T47D (cell line): ENCODE measurements at places on chromosomes 1 and 21.
A peak's percentile ranks its signal among the peaks of the same experiment; 100 is the strongest.

DNA sequence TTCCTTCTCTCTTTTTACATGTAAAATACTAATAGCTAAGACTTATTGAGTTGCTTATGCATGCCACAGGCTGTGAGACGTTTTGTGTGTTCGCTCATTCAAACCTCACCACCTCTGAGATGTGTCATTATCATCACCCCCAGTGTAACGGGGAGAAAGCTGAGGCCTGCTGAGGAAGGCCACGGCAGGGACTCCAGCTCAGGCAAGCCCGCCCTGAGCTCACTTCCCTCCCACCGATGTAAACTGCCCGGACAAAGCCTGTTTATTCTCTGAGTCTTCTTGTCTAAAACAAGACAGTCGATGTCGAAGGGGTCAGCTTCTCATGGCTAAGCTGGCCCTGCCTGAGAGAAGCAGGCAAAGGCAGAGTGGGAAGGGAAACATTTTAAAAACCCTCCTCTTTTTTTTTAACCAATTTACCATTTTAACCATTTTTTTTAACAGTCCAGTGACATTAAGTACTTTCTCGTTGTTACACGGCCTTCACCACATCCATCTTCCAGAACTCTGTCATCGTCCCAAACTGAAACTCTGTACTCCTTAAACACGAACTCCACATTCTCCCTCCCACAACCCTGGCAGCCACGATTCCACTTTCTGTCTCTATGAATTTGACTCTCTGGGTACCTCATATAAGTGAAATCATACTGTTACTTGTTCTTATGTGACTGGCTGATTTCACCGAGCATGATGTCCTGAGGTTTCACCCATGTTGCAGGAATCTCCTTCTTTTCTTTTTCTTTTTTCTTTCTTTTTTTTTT, 204.8 kb upstream of the GALNT2 start:
- no peak for DNase-seq

- no peak for DNase-seq
Measured at GRCh38 chr1:209837671-209838070, 9.9 kb downstream of the UTP25 start.

DNA sequence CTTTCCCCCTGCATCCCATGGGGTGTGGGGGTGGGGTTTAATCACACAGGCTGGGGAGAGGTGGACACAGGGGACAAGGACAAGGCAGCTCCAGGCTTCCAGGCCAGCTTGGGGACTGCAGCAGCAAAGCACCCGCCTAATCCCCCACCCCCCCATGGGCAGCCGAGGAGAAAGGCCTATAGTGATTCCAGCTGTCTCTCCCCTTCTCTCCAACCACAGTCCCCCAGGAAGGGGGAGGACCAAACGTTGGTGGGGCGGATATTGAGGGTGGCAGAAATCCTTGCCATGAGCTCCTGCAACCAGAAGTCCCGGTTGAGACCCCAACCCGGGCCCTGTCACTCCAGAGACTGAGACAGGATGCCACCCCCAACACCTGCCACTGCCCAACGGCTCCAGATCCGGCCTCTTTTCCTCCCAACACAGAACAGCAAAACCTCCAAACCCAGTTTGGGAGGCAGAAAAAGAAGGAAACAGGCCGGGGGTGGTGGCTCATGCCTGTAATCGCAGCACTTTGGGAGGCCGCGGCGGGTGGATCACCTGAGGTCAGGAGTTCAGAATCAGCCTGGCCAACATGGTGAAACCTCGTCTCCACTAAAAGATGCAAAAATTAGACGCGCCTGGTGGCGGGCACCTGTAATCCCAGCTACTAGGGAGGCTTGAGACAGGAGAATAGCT, 1.7 kb downstream of the EPHA2 start:
- no peak for DNase-seq

DNA sequence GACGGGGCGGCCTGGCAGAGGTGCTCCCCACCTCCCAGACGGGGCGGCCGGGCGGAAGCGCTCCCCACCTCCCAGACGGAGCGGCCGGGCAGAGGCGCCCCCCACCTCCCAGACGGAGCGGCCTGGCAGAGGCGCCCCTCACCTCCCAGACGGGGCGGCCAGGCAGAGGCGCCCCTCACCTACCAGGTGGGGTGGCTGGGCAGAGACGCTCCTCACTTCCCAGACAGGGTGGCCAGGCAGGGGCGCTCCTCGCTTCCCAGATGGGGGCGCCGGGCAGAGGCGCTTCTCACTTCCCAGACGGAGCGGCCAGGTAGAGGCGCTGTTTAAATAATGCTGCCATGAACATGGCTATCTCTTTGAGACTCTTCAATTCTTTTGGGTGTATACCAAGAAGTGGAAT, 43.7 kb upstream of the ATP6V1G3 start:
- DNase-seq, result no peak

DNA sequence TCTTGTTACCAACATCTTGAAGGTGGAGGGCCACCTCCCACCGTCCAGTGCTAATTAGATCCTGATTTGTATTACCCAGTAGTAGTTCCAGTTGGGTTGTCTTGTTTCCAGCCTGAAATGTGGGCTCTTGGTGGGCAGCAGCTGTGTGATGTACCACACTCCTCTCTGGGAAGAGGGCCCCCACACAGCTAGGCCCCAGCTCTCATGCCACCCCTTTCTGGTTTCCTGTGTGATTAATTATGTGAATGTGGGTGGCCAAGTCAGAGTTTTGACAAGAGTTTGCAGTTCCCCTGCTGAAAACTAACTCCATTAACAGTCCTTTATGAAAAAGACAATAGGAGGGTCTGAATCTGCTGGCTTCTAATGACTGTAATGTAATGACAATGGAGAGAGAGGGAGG, 3.8 kb downstream of the HMGB4 start:
- no peak for DNase-seq

DNA sequence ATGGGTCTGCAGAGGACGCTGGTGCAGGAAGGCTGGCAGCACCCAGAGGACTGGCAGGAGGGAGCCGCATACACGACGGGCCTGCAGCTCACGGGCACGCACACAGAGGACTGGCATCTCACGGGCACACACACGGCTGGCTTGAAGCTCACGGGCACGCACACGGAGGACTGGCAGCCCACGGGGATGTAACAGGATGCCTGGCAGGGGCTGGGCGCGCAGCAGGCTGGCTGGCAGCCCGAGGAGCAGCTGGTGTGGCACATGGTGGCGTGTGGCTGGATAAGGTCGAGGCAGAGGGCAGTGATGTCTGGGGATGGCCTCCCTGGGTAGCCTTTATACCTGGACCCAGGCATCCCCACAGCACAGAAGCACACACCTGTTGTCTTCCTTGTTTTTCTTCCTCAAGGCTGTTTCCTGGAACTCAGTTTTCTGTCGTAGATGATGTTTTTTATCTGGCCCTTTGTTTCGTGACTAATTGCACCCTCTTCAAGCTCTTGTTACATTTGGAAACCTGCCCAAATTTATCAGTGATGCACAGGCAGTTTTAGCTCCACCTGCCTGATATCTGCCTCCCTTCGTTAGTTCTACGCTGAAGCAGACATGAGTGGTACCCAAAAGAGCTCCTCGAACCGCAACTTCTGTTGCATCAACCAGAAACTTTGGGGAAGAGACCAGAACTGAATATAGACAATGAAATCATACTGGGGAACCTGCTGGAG, at the start of gene KRTAP12-1:
KRTAP12-1 (minus strand) TSS at position 303 of the 719 bp plus-strand sequence; CDS start at position 263, 40 bp downstream.
- no peak for DNase-seq

DNA sequence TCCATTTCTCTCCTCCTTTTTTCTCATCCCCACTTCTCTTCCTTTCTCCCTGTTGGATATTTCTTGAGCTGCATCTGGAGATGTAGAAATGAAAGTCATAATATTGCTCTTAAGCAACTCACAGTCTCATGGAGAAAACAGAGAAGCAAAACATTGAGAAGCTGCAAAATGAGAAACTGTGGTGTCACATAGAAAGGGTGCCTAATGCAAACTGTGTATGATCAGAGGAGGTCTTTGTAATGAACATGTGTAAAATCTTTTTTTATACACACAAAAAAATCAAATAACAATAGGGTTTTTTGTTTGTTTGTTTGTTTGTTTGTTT, 11.8 kb upstream of the SLAMF7 start:
- DNase-seq, result no peak

GRCh38 chr1:182129398-182129797, 67.9 kb upstream of the ZNF648 start:
- no peak for DNase-seq

DNA sequence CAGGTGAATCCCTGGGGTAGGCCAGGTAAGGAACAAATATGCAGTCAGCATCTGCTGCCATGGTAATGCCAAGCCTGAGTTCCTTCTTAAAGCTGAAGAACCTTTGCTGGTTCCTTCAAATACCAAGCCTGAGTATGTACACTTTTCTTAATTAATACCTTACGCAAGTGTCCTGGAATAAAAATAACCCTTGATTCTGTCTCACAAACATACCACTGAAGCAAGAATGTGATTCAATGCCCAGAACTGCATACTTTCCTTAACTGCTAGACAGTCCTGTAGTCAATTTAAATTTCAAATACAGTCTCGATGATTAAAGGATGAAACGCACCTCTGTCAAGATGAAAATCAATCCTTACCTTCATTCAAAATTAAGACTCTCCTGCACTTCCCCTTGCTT, 634.0 kb upstream of the CHRM3 start:
- no peak for DNase-seq

- no peak for DNase-seq
Measured at GRCh38 chr1:223312705-223313414, 51.1 kb downstream of the SUSD4 start.

- no peak for DNase-seq
Measured at GRCh38 chr1:208544794-208545193, 300.6 kb upstream of the PLXNA2 start.

- peak; percentile 52 for DNase-seq
Measured at GRCh38 chr1:236147521-236148469, 5.5 kb downstream of the GPR137B start.

DNA sequence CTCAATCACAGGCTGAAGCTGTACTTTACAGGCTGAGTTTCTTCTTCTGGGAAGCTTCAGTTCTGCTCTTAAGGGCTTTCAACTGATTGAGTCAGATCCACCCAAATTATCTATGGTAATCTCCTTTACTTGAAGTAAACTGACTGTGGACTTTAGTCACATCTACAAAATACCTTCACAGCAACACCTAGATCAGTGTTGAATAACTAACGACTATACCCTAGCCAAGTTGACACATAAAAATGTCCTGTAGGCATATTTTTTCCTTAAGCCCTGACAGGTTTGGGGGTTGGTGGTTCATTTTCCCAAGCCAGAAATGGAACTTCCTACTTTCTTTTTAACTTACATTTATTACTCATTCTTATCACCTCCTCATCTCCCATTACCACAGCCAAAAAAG, 42.9 kb upstream of the PRKACB start:
- DNase-seq, result no peak

- peak; percentile 8 for DNase-seq
Measured at GRCh38 chr1:54081306-54082270, 28.2 kb downstream of the TCEANC2 start.

DNA sequence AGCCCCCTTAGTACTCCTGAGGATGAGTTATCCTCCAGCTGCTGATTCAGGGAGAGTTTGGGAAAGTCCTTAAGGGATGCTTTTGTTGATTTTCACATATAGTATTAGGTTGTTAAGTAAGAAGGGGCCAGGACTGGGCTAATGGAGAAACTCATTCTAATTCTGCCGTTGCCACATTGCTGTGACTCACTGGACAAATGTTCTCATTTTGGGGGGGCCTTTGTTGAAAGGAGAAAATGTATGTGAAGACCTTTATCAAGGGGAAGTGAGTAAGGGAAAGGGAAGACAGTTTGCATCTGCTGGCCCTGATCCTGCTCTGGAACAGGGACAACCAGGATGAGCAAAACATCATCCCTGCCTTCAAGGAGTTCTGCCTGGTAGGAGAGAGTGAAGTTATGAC, 123.2 kb upstream of the FGGY start:
- DNase-seq, result no peak

DNA sequence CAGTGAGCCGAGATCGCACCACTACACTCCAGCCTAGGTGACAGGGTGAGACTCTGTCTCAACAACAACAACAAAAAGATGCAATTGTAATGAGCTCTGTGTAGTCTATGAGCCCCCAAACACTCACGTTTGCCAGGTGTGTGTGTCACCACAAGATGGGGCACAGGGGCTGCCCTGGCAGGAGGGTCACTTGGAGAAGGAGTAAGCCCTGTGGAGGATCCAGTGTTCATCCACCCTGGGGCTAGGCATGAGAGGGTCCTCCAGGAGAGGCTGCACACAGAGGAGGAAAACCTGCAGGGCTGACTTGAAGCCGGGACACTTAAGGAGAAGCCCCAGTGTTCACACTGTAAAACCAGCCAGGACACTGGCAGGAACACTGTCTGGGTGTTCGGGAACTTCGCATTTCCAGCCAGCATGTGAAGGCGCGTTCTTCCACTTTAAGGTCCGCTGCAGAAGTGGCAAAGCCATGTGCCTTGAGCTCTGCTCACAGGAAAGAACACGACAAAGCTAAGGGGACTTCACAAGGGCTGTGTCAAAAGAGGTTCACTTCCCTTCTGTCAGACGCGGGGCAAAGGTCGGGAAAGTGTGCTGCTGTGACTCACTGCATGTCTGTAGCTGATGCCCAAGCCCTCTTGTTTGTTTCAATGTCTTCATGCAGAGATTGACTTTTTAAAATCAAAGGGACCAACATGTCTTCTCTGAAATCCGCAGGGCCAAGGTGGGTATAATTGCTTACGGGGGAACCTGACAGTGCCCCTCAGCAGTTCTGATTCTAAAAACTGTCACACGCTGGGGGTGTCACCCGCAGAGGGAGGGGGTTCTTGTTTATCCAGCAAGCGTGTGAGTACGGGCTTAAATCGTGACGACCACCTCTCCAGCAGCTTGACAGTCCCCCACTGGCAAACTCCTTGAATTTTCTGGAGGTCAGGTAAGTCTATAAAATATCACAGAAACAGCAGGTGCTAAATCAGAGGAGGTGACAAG, 102.8 kb downstream of the RIPK4 start:
- peak; percentile 43 for DNase-seq

DNA sequence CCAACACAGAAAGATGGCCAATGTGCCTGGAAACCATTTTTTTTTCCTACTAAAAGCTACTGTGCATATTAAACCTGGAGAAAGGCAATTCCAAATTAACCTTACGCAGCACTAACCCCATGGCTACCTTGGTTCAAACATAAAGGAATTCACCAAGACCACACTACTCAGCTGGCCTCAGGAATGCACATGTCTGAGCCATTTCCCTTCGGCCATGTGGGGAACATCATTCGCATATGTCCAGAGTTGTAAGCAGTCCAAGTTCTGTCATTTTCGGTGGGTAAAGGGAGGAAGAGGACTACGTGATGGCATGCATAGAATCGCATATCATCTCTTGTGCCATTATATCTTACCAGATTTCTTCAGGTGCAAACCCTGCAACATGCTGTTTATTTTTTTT, 175.4 kb downstream of the NTMT2 start:
- no peak for DNase-seq

- DNase-seq, result no peak
Measured at GRCh38 chr1:44499306-44499705, 94.3 kb downstream of the RNF220 start.

- no peak for DNase-seq
Measured at GRCh38 chr21:33892853-33893252, 22.8 kb downstream of the ATP5PO start.

- DNase-seq, result no peak
Measured at GRCh38 chr1:114597949-114598348, 16.5 kb upstream of the BCAS2 start.
